ENCODE measurements at places on chromosomes 1 and 21.

DNA sequence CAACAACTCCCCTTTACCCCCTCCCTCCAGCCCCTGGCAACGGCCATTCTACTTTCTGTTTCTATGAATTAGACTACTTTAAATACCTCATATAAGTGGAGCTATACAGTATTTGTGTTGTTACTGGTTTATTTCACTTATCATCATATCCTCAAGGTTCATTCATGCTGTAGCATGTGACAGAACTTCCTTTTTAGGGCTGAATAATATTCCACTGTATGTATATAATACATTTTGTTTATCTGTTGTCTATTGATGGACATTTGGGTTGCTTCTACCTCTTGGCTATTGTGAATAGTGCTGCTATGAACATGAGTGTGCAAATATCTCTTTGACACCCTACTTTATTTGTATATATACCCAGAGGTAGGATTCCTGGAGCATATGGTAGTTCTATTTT, 2.2 kb downstream of the NHLH1 start:
- DNase-seq = no peak

- no peak for DNase-seq
Observed at GRCh38 chr1:166350490-166350889, 183.7 kb upstream of the FAM78B start.

DNA sequence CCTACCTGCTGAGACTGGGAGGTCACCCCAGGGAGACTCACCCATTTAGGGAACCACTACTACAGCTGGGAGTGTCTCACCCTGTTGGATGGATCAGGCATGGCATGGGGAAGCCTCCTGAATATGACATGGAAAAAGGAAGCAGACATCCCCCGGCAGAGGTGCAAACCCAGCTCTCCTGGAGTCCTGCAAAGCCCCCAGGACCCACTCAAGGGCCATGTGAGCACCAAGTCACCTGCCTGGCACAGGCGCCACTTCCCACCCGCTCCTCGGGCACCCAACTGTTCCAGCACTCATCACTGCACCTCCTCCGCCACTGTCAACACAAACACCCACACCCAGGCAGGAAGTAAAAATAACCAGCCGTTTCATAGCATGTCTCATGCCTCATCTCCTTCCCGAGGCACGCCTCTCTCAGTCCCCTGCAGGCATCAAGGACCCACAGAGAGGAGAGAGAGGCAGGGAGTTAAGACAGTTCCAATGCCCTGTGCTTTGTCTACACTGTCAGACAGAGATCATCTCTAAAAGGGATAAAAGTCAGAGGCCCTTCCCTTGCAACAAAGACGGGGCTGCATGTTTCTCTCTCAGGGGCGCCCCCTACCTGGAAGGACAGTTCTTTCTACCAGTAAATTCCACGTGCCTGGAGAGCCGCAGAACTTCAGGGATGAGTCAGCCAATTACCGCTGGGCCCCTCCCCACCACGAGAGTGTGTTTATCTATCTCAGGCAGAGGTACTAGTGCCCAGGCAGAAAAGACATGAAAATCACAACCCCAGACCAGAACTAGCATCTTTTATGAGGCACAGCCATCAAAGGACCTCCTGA, 150.1 kb upstream of the SOD1 start:
- DNase-seq = no peak

DNA sequence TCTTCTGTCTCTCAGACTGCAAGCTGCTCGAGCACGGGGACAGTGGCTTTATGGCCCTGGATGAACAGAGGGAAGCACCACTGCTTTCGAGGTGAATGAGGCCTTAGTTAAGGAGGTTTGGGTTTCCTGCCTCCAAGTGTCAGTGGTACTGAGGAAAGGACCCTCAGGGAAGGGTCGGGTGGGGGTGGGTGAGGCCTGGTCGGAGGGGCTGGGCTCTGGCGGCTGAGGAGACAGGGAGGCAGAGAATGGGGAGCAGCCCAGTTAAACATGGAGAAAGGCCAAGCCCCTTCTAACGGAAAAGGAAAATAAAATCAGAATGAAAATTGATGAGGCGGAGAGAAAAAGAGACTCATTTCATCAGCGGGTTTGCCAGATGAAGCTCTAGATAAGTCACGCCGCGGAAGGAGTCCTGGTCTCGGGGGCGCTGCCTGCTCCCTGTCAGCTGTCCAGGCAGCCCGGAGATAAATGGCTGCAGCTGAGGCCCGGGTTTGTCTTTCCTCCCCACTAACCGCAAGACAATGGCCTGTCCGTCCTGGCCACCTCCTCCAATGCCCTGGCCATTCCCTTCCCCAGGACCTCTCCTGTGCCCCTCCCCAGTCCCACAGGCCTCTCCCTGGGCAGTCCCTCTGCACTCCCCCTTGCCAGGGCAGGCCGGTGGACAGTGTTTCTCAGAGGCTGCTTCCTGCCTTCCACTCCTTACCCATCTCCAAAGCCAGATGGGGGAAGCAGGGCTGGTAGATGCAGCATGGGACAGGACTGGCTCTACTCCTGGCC, 55.2 kb downstream of the LRRN2 start:
- DNase-seq = no peak

- no peak for DNase-seq
Observed at GRCh38 chr1:1199141-1199960, 7.0 kb downstream of the TNFRSF18 start.

DNA sequence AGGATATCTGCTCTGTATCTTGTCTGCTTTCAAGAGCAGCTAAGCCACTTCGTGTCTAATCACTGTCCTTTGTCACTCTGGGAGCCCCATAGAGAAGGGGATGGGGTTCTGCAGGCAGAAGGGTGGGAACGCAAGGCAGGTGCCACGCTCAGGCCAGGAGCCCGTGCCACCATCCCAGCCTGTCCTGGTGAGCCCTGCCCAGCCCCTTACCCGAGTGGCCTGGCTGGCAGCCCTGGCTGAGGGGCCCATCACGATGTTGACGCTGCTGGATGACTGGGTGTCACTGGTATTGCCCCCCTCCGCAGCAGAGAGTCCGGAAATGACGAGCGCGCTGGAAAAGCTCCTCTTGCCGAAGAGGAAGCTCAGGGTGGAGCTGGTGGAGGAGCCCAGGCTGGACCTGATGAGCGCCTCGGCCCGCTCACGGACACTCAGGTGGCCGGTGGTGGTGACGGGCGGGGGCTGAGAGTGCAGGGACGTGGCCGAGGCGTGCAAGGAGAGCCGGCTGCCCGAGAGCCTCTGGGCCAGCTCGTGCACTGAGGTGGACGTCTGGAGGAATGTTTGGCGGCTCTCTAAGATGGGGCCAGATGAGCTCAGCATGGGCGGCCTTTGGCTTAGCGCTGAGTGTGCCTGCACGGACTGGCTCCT, 35.6 kb downstream of the NTPCR start:
- no peak for DNase-seq

DNA sequence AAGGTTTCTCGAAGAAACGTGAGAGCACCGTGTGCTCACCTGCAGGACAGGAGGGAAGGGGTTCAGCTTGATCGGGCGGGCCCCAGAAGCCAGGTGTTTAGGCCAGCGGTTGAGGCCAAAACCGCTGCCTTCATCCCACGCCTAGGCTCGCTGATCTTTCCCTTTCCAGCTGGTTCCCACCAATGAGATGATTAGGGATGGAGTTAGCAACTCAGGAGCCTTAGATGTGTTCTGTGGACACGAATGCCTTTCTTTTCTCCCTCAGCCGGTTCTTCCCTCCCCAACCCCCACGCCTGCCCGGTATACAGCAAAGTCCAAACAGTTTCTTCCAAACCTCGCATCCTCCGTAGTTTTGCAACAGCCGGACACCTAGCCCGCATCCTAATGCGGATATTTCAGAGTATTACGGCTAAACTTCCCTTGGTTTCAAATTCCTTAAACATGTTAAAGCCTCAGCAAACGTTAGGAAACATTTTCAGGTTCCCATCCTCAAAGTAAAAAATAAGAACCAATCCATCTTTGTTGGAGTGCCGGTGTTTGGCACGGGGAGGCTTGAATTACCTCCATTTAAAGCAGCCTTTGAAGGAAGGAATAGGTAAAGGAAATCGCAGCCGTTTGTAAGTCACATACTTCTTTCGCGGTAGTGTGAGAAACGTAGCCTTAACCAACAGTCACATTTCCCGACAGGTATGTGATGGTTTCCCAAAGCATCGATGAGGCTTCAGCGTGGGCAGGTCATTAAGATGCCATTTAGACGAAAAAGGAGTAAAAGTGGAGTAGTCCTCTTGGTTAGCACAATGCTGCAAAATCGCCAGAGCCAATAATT, 1.1 kb downstream of the LRRC8C start:
- DNase-seq = no peak
